ENCODE measurements at places on chromosomes 7 and 10.
A peak's percentile ranks its signal among the peaks of the same experiment; 100 is the strongest.

DNA sequence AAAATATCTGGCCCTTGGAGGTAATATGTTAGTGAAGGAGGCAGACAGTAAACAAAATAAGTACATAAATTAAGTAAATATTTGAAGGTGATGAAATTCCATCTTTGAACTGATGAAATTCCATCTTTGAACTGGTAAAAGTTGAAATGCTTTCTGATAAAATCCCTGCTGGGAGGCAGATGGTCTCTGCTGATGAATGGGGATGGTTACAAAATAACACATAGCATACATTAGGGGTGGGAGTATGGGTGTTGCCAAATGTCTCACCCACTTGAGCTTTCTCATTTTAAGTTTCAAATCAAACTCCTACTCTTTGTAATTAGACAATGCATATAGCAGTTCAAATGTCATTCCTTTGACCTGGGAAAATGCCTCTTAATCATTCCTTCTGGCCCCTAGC lies 77.5 kb upstream of the SORCS3 start:
- DNase-seq = no peak

DNA sequence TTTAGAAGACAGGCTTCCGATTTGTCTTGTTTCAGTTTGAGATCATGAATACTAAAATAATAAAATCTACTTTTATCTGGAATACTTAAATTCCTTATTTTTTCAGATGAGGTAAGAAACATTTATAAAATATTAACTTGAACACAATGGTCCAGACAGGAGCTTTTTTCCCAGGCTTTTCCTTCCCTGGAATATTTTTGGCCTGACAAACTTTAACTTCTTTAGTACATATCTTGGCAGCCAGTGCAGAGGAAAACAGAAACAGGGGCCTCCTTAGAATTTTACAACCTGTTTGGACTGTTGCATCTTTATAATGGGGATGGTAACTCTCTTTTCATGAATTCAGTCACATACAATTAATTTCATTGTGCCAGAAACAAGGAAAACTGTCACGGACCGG lies 41.4 kb downstream of the NRP1 start:
- no peak for DNase-seq

- no peak for DNase-seq
These were observed 108.8 kb downstream of the NPY start for GRCh38 chr7:24392774-24393173.

DNA sequence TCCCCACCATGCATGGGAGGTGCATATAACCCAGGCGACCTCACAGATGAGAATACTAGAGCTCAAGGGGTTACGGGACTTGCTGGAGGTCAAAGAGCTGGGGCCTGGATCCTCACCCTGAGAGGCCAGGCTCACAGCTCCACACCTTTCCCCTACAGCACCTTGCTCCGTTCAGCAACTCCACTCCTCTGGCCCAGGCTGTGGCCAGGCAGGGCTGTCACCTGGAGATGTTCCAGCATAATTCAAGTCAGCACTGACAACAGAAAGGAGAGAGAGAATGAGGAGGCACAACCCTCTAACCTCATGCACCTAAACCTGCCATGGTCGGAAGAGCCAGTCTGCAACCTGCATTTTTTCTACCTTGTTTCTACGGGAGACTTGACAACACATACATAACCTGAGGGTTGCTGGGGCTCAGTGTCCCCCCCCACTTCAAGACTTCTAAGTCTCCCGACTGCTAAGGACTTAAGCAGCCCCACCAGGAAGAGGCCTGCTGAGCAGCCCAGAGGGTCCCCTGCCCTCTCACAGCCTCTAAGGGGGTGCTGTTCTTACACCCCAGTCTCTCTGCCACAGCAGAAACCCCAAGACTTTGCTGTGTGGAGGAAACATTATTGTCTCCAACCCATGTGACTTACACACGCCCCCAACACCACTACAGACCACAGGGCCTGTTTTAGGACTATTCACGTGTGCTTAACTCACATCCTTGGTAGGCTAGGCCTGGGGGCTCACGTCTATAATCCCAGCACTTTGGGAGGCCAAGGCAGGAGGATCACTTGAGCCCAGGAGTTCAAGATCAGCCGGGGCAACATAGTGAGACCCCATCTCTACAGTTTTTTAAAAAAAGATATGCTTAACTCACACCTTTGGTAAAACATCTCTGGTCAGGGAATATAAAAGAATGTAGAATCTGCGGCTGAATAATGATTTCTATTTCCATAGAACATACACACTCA lies 175.6 kb downstream of the FAM107B start:
- DNase-seq = no peak

DNA sequence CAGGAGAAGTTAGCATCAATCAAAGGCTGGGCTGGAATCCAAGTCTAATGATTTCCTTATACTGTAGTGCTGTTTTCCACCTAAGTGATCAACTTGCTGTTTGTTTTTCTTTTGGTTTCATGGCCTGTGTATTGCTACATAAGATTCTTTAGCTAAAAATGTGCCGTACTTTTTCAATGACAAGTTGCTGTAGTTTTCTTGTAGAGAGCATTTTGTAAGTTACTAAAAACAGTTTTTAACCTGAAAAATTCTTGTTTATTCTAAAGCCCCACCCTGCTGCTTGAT lies 1.3 kb downstream of the HELLS start:
- DNase-seq = no peak

DNA sequence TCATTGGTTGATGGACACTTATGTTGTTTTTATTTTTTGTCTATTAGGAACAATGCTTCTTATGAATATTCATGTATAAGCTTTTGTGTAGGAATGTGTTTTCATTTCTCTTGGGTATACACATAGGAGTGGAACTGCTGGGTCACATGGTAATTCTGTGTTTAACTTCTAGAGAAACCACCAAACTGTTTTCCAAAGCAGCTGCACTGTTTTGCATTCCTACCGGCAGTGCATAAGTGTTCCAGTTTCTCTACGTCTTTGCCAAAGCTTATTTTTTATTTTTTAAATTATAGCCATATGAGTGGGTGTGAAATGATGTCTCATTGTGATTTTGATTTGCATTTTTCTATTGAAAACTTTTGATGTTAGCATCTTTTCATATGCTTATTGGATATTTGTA lies 51.3 kb downstream of the ADK start:
- DNase-seq = no peak

DNA sequence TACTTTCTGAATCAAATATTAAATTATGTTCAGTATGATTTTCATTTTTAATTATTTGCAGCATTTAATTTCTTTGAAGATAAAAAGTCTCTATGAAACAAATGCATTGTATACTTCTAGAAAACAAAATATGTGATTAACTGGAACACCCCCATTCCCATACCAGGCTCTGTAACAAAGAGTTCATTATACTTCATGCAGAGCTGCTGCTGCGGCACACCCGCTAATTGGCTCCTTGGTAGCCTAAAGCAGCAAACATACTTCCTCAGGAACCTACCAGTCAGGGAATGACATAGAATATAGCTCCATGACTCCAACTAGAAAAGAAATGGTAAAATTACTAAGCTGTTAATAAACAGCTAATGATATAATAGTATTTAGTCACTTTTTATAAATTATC lies 19.3 kb downstream of the RAB11FIP2 start:
- no peak for DNase-seq

- DNase-seq = no peak
These were observed 43.9 kb upstream of the GPR158 start for GRCh38 chr10:25130906-25131305.

GRCh38 chr7:128402356-128402755 lies 7.4 kb downstream of the IMPDH1 start:
- DNase-seq = no peak

- no peak for DNase-seq
These were observed 61.4 kb upstream of the NFKB2 start for GRCh38 chr10:102334101-102334500.

DNA sequence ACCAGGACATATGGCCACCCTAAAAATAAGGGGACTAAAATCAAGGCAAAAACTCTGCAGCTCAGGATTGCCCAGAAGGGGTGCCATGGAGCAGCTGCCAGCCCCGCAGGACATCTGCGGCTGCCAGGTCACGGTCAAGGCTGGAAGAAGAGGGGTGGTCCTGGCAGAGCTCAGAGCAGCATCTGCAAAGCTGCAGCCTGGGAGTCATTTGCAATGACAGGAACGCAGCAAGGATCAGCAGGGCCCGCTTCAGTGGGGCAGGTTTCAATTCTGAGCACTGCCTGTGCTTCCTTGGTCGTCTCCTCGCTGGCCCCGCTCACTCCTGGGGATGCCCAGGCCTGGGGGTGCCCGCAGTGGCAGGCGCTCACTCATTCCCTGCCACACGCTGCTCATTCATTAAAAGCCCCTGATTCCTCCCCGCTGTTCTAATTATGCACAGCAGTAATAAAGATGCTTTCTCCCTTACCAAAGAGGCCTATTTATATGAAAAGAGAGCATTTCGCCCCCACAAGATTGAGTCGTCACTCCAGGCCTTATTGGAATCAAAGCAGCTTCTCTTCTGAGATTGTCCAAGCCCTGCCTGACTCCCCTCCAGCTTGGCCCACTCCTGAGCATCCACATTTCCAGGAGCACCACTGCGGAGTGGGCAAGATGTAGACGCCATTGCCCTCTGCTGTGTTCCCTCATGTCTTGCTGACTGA lies 4.6 kb downstream of the HSPA12A start:
- DNase-seq = no peak

DNA sequence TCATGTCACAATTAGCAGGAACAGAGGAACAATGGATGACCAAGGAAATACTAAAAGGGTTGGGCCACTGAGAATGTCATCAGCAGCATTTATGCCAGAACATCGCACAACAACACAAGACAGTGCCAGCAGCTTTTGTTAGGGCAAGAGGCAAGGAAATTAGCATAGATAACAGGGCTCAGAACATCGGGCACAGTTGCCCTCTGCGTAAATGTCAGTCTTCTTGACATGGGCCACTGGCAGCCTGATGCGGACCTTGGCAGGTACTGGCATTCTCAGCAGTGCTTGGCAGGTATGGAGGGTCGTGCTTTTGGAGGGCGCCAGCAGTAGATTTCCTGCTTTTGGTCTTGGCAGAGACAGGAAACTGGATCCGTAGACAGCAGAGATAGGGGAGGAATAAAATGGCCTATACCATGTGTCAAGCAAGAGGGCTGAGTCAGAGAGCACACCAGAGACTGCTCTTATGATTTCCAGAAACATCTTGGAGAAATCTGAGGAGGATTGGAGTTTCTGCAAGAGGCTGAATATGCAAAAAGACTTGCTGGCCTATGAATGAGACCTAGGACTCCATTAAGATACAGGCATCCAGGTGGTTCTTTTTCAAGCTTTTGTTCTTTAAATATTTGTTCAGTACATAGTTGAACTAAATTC lies 371.5 kb upstream of the MTPN start:
- no peak for DNase-seq

- no peak for DNase-seq
These were observed 80.7 kb downstream of the INHBA start for GRCh38 chr7:41621953-41622831.

DNA sequence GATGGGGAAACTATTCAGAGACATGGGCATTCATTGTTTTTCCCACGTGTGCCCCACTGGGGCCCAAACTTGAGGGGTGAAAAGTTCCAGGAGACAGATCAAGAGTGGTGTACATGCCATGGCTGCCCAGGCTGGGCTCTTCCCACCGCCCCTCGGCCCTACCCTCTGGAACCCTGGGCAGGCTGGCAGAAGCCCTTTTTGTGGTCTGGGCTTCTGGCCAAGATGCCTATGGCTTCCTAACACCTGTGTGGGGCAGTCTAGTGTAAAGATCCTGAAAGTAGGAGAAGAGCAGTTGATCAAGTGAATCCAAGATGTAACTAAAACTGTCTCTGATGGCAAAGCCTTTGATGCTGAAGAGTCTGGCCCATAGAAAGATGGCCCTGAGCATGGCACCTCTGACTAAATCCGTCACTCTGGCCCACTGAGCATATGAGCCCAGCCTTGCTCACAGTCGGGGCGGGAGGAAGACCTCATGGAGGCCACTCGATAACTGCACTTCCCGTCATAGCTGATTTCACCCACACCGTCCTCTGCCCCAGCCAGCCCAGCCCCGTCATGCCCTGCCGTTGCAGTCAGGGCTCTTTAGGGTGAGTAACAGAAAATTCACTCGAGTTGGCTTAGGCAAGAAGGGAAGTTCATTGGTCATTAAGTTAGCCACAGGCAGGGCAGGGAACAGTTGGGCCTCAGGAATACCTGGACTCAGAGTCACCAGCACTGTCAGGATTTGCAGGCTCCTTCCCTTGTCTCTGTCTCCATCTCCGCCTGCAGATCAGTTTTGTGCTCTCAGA lies 37.9 kb upstream of the MTPAP start:
- no peak for DNase-seq

DNA sequence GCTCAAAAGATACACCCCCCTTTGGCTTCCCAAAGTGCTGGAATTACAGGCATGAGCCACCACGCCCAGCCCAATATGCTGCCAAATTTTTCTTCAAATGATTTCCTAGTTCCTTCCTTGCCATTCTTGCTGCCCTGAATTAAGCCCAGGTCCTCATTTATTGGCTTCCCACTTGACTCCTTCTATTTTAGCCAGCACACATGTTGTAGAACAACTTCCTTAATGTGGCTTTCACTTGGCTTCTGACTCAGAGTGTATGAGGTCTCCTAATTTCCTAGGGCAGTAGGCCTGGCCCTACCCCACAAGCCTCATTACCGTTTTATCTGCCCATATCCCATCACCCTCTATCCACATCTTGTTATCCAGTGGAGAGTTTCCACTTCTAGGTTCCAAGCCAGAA lies 21.8 kb upstream of the HIPK2 start:
- DNase-seq = no peak

DNA sequence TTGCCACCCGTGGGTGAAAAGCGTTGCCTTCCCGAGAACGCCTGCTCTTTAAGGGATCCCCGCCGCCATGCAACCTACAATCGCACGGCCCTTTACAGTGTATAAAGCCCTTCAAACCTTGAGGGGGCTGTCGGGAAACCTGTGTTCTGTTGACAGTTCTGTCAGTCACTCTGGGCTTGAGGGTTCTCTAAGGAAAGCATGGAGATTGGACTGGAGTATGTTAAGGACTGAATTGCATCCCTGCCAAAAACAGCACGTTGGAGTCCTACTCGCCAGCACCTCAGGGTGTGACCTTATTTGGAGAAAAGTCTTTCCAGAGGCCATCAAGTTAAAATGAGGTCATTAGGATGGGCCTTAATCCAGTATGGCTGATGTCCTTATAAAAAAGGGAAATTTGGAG lies 70.6 kb downstream of the PFKFB3 start:
- DNase-seq = no peak

DNA sequence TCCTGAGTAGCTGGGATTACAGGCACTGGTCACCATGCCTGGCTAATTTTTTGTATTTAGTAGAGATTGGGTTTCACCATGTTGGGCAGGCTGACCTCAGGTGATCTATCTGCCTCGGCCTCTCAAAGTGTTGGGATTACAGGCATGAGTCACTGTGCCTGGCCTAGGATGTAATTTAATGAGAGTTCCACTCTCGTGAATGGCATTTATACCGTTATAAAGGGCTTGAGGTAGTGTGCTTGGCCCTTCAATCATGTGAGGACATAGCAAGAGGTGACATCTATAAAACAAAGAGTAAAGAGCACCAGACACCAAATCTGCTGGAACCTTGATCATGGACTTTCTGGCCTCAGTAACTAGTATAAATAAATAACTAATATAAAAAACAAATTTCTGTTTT lies 93.5 kb upstream of the PPP1R9A start:
- no peak for DNase-seq

- DNase-seq = peak; percentile 27
These were observed 51.9 kb upstream of the CHST15 start for GRCh38 chr10:124145109-124145870.

GRCh38 chr7:130409067-130409711 lies 28.9 kb downstream of the CPA1 start:
- DNase-seq = no peak

- DNase-seq = no peak
These were observed 25.1 kb downstream of the GLRX3 start for GRCh38 chr10:130161331-130161730.

GRCh38 chr10:32981760-32982159 lies 23.7 kb upstream of the ITGB1 start:
- DNase-seq = peak; percentile 94

GRCh38 chr10:133179651-133180050 lies 19.6 kb downstream of the KNDC1 start:
- DNase-seq = no peak

Measured in kidney capillary endothelial cell (primary cell).